ENCODE measurements at places on chromosomes 5 and 9.

GRCh38 chr9:120926397-120926928 is at the start of gene TRAF1:
Gene TRAF1 (minus strand): TSS chr9:120926796. CDS start chr9:120926075, 721 bp downstream.
- DNase-seq, result no peak

- no peak for DNase-seq
Measured at GRCh38 chr5:73376618-73377170, 71.9 kb downstream of the FOXD1 start.

- peak; percentile 87 for DNase-seq
Measured at GRCh38 chr9:12776513-12777055, 1.8 kb downstream of the LURAP1L start.

GRCh38 chr5:17831279-17831678 is 197.0 kb downstream of the TAF11L14 start:
- no peak for DNase-seq

DNA sequence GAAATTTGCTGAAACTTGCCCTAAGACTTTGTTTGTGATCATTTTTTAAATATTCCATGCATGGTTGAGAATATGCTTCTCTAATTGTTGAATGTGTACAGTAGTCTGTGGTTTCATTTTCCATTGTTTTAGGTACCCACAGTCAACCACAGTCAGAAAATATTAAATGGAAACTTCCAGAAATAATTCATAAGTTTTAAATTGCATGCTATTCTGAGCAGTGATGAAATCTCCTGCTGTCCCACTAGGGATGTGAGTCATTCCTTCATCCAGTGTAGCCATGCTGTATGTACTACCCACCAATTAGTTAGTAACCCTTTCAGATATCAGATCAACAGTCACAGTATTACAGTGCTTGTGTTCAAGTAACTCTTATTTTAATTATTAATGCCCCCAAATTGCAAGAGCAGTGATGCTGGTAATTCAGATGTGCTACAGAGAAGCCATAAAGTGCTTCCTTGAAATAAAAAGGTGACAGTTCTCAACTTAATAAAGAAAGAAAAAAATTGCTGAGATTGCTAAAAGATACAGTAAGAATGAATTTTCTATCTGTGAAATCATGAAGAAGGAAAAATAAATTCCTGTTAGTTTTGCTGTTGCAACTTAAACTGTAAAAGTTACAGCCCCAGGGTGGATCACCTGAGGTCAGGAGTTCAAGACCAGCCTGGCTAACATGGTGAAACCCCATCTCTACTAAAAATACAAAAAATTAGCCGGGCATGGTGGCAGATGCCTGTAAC is 79.9 kb upstream of the FBXL17 start:
- DNase-seq, result no peak

DNA sequence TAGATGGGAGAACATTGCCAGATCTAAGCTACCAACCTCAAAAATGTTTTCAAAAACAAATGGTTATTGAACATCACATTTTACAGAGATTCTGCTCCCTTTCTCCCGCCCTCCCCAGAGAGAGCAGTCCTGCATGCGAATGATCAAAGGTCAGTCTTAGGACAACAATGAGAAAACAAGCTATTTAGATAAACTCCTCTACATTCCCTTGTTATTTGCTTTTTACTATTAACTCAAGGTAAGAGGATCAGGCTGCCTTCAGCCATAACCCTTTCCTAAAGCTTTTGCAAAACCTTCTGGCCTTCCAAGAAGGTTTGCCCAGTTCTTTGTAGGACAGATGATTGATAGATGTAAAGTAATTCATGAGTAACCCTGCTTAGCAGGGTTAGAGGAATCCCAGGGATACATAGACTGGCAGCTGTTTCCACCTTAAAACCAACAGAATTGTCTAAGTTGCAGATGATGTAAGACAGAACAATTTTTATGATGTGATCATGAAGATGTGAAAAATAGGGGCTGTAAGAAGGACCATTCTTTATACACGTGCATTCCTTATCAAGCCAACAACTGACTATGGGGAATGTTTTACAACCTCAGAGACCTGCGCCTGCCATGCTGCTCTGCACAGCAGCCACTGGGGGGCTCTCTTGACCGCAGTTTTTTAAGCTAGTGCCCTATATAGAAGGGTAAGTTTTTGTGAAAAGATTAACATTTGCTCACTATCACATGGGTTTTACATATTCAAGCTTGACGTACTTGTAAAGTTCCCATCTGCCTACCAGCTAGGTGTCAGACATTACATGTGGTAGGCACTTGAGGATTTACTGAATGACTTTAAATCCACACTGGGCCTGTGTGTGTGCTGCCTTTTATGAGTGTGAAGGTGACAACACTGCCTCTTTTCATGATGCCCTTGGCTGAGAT is 2.3 kb upstream of the ZNF782 start:
- peak; percentile 41 for DNase-seq

- no peak for DNase-seq
Measured at GRCh38 chr9:118473521-118473920, 769.3 kb downstream of the TLR4 start.

DNA sequence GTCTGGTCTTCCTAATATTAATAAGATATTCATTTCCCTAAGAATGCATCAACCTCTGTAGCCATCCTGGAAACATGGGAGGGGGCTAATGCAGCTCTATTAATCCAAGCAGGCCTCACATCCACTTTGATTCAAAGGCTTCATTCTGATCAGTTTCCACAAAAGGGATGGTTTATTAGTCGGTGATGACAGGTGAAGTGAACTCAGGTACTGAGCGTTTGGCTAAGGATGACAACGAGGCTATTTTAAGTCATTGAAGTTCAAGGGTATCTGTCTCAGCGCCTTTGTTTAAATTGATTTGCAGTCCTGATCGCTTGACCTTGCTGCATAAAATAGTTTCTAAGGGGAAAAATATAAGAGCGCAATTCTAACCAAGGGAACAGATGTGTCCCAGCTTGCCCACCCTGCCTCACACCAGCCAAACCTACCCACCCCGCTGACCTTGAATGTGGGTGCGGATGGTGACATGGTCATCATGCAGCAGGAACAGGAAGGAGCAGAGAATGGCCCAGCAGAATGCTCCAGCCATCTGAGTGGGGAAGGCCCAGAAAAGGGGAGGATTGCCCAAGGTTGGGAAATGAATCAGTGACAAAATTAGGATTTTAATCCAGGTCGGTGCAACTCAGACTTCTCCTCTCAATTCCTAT is 70.5 kb upstream of the ZNF618 start:
- DNase-seq, result no peak

DNA sequence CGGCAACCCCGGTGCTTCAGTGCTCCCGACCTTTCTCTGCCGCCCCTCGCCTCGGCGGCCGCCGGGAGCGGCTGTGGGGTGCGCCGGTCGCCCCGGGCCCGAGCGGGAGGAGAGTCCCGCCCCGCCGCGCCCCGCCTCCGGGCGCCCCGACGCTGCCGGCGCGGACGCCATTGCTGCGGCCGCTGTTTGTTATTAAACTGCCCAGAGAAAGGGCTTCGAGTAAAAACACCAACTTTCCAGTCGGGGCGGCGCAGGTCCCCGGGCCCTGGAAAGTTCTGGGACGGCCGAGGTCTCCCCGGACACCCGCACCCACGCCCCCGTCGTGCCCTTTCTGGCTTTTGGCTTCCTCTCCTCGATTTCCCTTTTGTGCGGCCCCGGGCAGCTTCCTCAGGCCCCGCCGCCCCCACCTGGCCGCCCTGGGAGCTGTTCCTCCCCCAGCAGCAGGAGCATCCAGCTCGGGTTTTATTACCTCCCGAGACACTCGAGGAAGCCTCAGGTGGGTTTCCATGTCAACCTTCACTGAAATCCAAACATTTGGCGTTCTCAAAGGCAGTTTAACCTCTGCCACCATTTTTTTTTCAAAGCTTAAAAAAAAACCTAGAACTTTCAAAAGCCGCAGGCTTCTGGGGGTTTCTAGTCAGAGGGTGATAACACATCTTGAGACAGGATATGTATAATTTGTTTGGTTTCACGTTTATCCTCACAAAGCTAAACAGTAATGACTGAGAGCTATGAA is 334.4 kb downstream of the CWC27 start:
- DNase-seq, result peak; percentile 38

DNA sequence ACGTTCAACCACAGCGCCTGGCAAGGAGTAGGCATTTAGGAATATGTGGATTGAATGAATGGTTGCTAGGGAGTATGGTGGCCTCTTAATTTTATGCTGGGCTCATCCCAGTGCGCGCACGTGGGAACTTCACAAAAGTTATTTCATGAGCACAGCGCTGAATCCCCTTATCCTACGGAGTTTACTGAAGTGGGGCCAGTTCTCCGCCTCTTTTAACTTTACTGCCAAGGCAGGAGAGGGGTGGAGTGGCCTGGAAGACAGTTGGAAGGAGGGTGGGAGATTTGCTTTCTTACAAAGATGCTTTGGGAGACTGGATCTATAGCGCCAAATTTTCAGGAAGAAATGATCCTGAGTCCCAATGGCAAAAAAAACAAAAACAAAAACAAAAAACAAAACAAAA is 326.5 kb downstream of the SH3GL2 start:
- DNase-seq, result no peak

GRCh38 chr5:72076621-72077300 is 30.5 kb upstream of the MAP1B start:
- DNase-seq, result no peak

GRCh38 chr9:123350590-123351310 is 5.2 kb upstream of the CRB2 start:
- no peak for DNase-seq

GRCh38 chr5:88391116-88391515 is 122.5 kb upstream of the TMEM161B start:
- DNase-seq, result no peak

DNA sequence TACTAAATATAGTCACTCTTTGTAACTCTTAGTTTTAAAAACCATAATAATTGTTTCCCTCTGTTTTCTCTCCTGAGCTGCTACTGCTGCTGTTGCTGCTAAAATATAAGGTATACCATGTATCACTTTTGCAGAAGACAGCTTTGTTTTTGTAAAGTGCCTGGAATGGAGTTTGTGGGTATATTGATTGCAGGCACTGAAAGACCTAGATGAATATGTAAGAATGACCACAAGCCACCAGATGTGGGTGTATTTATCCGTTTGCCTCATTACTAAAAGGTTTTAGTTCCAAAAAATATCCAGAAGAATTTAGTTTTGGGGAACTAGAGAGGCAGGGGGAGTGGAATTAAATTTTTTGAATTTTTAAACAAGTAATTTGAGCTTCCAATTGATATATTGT is 151.1 kb upstream of the CDKN2B start:
- DNase-seq, result no peak

- DNase-seq, result no peak
Measured at GRCh38 chr5:58786035-58786434, 203.2 kb downstream of the RAB3C start.

GRCh38 chr9:125755340-125755739 is 8.2 kb downstream of the PBX3 start:
- no peak for DNase-seq

GRCh38 chr5:68087866-68088265 is 127.7 kb upstream of the PIK3R1 start:
- no peak for DNase-seq

DNA sequence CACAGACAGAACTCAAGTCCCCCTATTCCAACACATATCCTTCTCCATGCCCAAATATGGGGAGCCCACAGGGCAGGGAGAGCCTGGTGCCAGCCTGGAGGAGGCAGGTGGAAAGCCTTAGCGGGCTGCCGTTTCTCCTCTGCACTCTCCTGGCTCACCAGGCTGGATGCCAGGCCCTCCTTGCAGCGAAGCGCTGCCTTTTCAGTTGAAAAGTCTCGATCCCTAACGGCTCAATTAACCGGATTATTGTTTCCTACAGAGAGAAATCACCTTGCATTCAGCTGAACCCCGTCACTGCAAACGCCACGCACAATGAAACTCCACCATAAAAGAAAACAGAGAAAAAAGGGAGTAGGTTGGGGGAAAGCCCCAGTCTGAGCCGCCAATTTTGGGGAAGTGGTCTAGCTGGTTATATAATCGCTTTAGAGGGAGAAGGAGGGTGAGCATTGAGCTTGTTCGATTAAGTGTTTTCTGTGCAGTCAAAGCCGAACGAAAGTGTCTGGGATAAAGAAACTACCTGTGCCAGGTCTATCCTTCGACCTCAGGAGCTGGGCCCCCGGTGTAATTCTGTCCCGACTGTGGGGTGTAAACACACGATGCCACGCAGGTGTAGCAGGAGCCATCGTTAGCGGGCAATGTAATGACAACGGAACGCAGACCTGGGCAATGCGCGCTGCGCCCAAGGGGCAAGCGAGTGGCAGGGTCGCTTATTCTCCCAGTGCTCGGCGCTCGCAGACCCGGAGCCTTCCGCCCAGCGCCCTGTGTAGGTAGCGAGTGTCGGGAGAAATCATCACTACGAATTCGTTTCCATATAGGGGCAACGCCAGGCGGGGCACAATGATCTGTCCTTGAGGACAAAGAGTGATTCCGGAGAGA is 3.8 kb downstream of the BARHL1 start:
- no peak for DNase-seq

DNA sequence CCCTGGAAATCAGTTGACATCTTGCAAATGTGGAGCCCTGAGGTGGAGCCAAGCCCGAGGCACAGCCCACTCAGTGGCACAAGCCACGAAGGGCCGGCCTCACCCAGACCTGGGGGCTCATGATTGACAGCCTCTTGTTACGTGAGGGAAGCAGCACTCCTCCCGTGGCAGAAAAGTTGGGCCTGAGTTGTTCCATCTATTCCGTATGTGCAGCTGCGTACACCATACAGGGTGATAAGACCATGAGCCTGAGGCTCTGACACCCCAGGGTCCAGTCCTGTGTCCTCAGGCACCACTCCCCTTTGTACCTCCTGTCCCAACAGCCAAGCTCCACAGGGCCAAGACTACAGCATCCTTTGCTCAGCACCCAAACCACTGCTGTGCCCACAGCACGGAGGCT is 1.9 kb upstream of the ORM2 start:
- no peak for DNase-seq

GRCh38 chr5:181204113-181204825 is 727 bp downstream of the TRIM7 start:
- no peak for DNase-seq

DNA sequence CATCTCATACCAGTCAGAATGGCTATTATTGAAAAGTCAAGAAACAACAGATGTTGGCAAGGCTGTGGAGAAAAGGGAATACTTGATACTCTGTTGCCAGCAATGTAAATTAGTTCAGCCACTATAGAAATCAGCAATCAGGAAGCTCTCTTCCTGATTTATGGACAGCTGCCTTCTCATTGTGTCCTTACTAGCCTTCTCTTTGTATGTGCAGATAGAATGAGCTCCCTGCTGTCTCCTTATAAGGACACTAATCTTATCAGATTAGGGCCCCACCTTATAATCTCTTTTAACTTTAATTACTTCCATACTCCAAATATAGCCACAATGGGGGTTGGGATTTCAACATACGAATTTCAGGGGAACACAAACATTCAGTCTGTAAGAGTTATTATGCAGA is 38.0 kb downstream of the KCNV2 start:
- no peak for DNase-seq

- no peak for DNase-seq
Measured at GRCh38 chr5:75363726-75364495, 26.9 kb downstream of the HMGCR start.

- no peak for DNase-seq
Measured at GRCh38 chr5:100319885-100320284, 215.3 kb upstream of the FAM174A start.

DNA sequence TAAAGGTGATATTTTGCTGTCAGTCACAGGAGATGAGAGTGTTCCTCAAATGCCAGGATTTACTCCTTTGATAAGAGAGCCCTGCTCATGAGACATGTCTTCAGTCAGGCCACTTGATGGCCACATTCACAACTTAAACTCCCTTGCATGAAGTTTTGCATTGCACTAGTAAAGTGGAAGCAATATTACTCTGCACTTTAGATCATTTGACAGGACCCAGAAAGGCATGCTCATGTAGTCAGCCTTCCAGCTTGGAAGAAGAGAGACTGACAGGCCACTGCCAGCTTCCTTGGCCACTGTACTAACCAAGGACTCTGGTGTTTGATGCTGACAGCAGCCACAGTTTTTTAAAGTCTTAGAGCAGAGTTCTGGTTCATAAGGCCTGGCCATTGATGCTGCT is 42.6 kb downstream of the NPR3 start:
- no peak for DNase-seq
